Fibroblast of skin of left quadriceps (primary cell): ENCODE measurements at places on chromosomes 12 and 14.

DNA sequence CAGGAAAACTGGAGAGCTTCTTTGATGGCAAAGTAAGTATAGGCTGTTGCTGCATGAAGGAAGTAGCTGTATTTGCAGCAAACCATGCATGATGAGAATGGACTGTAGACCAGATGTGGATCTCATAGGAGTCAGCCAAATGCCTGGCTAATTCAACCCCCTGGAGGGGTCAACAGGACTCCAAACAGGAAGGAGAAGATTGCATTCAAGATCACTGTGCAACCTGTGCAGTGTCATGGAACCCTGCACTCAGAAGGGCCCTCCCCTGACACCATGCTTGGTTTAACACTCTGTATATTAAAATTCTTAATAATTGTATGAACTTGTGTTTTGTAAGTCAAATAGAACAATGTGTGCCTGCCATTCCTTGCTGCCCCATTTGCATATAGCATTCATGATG, 225.1 kb upstream of the FSCB start:
- DNase-seq, result no peak

DNA sequence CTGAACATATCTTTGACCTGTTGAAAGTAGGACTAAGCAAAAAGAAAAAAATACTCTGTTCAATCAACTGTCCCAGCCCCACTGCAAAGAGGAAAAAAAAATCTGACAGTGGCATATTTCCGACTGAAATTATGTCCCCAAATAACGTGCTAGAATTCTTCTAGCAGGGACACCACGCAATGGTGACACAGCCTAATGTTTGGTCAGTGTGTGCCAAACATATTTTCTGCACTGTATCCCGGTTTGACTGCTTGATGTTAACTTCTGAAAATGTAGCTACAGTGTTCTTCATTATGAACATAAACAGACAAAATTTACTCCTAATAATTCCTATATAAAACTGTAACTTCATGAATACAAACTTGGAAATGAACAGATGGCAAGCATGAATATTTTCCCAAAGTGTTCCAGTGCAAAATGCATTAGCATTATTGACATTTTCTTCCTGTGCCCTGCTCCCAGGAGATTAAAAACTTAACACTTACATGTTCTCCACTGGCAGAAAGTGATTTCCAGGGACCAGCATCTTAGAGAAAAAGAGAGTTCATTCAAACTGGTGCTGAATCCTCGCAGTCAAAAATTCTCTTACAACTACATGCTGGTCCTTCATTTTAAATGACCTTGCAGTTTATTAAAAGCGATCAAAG, 72.4 kb upstream of the SYT1 start:
- no peak for DNase-seq

GRCh38 chr14:68393259-68393658, 399.6 kb downstream of the ZFP36L1 start:
- no peak for DNase-seq

DNA sequence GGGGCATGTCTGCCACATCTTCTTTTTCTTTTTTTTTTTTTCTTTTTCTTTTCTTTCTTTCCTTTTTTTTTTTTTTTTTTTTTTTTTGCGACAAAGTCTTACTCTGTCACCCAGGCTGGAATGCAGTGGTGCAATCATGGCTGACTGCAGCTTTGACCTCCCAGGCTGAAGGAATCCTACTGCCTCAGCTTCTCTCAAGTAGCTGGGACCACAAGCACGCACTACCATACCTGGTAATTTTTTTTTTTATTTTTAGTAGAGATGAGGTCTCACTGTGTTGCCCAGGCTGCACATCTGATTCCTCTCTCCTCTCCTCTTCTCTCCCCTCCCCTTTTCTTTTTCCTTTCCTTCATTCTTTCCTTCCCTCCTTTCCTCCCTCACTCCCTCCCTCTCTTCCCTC, 18.5 kb downstream of the SLC15A5 start:
- DNase-seq, result no peak

DNA sequence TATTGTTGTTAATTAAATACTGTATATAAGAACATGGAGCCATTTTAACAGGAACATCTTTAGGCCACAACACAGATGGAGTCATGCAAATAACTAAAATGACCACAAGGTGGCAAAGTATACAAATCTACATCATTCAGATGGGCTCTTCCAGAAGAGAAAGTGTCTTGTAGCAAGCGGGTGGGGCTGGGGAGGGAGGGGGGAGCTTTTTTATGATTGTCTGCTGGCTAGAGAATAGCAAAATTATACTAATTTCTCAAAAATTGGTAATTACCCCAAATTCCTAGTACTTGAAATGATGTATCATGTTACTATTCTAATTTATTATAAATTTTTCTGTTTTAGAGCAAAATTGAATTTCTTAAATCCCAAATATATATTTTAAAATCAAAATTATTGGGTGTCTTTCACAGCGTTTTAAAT, 378.7 kb downstream of the PRKD1 start:
- DNase-seq, result peak; percentile 40

GRCh38 chr12:22529281-22530060, 14.9 kb downstream of the C2CD5 start:
- DNase-seq, result no peak

- no peak for DNase-seq
Measured at GRCh38 chr12:107844312-107844921, 69.9 kb downstream of the ASCL4 start.

DNA sequence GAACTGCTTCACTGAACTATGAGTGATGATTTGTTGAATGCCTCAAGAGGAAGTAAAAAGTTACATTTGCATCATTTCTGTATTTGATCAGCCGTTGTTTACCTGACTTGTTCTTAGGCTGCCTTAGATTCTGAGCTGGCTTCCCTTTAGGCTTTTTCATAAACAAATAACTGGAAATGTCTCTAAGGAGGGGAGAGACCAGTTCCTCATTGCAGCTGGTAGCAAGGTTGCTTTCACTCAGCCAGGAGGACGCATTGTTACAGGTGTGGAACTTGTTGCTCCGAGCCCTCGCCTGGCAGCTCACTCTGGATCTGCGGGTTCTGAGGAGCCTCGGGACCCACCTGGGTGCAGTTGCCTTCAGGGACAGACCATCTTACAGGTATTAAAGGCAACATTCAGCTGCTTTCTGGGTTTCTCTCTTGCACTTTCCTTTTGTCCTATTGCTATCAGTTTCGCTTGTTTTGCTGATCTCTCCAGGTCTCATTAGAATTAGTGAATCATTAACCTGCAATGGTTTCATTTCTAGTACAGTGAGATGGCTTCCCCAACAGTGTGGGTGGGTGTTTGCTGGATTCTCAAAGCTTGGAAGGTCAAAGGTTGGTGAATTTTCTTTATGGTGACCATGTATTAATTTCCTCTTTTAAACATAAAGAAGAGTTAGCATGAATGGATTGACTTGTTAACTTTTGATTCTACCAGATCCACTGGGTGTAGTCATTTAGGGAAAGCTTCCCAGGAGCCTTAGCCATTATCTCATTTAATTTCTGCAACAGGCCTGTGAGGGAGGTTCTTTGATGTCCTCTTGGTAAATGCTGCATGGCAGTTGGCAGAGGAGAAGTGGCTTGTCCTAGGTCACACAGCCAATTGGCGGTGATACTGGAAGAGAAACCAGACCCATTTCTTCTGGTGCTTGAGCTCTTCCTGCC, at the start of gene PLEKHG7:
Gene PLEKHG7 (plus strand): TSS at position 236 of the 926 bp plus-strand sequence. CDS start 3,643 bp downstream, outside the sequence.
- no peak for DNase-seq

- no peak for DNase-seq
Measured at GRCh38 chr14:70018713-70019211, 139.5 kb downstream of the SMOC1 start.

DNA sequence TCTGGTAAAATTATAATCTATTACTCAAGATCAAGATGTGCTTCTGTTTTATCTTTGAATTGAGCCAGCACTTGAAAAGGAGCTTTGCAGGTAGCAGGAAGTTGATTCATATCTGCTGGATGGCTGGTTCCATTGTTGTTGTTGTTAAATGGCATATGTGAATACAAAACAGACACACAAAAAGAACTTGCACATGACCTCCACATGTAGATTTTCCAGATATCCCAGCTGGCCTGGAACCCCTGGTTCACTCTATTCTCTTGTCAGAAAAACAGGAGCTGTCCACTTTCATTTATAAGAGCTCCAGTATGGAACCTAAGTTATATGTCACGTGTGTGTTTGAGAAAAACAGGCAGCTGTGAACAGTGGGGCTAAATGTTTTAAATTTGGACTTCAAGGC, 273.9 kb downstream of the TMEM132D start:
- no peak for DNase-seq

DNA sequence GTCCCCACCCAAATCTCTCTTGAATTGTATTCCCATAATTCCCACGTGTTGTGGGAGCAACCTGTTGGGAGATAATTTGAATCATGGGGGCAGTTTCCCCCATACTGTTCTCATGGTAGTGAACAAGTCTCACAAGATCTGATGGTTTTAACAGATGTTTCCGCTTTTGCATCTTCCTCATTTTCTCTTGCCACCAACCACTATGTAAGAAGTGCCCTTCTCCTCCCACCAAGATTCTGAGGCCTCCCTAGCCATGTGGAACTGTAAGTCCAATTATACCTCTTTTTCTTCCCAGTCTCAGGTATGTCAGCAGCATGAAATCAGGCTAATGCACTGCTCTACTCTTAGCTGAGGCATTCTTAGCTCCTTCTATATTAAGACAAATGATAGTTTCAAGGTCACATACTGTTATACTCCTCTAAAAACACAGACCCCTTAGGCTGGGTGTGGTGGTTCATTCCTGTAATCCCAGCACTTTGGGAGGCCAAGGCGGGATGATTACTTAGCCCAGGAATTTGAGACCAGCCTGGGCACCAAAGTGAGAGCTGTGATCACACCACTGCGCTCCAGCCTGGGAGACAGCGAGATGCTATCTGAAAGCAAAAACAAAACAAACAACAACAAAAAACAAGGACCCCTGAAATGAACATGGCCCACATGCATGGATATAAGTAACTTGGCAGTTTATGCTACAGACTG, 3.6 kb downstream of the SCAF11 start:
- DNase-seq, result no peak

DNA sequence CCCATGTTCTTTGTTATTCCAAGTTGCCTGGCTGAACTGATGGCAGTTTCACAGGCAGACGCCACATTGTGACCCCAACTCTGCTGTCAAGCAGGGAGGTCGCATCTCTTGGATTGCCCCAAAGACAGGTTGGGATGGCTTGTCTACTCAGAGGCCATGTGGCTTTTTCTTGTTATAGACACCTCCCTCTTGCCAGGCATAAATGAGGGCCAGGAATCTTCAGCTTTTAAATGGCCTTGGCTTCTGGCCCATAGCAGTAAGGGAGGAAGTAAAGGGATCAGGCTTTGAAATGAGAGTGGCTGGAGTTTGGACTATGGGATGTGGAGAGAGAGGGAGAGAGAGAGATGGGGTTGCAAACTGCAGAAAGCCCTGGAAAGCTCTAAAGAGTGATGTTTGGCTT, 215.0 kb downstream of the TBX5 start:
- no peak for DNase-seq

DNA sequence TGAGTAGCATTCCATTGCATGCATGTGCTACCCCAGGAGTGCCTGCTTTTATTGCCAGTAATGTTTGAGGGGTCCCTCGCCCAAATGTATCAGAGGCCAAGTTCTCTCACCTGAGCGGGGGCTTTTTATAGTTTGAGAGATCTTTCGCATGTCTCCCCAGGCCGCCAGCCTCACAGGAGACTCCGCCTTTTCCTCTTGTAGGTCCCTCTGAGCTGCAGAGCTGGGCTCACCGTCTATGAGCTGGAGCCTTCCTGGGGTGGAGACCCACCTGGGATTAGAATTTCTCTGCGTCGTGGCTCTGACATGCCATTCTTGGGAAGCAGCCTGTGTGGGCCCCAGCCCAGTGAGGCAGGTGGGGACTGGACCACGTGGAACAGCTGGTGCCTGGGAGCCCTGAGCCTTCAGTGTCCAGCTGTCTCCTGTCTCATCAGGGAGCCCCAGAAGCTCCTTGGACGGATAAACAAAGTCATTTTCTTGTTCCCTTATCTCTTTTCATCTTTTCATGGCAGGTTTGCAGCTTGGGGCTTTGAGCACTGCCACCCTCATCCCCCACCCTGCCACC, 261.7 kb upstream of the CRY1 start:
- DNase-seq, result no peak

GRCh38 chr12:11891754-11892386, 178.9 kb upstream of the BCL2L14 start:
- no peak for DNase-seq
